ENCODE measurements at places on chromosomes 7 and 10. TPM values are rescaled to one million over a fixed set of nuclear protein-coding genes. Genes with fewer than 3 reads are reported as not detected.

DNA sequence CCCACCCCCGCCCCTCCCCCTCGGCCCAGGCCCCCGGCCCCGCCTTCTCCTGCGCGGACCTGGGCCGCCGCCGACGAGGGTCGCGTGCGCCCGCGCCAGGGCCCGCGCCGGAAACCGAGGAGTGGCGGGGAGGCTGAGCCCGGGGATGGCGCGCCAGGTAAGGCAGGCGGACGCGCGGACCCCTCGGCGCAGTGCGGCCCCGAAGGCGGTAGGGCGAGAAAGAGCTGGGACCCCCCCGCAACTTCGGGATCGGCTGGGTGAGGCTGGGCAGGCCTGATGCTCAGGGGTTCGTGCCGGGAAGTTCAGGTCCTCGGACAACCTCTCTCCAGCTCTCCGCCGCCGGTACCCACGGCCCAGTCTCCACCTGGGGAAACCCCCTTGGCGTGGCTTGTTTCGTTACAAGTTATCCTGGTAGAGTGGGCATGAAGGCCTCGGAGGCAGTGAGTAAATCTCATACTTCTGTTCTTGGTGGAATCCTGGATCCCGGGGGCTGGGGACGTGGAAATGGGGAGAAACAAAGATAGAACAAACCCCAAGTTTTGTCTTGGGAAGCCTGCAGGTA lies 58.4 kb downstream of the ZNF467 start:
- no peak for ATAC-seq

DNA sequence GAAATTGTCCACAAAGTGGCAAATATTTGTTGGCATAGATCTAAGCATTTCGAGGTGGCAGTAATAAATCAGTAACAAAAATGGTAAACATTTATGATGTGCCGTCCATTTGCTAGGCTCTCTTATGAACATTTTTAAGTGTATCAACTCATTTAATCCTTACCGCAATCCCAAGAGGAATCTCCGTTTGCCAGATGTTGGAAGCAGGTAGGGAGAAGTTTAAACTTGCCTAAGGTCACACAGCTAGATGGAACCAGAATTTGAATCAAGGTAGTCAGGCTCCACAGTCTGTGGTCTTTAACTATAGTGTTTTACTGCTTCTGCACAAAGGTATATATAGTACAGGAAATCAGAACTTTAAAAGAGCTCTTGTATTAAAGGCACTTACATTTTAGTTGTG lies 2.6 kb downstream of the MKLN1 start:
- no peak for ATAC-seq

The DYNC1I1 gene
- total RNA-seq: 4.4 TPM

DNA sequence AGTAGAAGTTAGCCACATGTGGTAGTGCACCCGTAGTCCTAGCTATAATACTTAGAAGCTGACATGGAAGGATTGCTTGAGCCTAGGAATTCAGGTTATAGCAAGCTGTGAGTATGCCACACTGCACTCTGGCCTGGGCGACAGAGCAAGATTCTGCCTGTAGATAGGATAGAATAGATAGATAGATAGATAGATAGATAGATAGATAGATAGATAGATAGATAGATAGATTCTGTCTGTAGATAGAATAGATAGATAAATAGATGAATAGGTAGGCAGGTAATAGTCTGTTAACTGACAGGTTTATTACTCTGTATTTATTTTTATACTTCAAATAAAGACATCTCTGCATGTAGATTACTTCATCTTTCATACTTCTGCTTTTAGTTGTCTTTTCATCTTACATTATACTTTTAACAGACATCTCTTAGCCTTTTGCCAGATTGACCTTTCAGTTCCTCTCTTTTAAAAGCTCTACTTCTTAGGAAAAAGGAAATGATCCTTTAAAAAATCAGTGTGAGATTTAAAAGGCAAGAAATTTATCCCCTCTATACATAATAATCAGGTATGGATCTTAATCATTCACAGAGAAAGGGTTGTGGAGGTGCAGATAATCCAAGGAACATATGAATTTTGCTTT lies 31.8 kb downstream of the CCAR1 start:
- ATAC-seq: no peak

The CPEB3 gene
- total RNA-seq: 10.7 TPM

- ATAC-seq: no peak
Observed at GRCh38 chr10:124614003-124614659, 130.0 kb downstream of the FAM53B start.

The DMBT1 gene
- total RNA-seq: 0.06 TPM

The RET gene
- 1.0 TPM for total RNA-seq

DNA sequence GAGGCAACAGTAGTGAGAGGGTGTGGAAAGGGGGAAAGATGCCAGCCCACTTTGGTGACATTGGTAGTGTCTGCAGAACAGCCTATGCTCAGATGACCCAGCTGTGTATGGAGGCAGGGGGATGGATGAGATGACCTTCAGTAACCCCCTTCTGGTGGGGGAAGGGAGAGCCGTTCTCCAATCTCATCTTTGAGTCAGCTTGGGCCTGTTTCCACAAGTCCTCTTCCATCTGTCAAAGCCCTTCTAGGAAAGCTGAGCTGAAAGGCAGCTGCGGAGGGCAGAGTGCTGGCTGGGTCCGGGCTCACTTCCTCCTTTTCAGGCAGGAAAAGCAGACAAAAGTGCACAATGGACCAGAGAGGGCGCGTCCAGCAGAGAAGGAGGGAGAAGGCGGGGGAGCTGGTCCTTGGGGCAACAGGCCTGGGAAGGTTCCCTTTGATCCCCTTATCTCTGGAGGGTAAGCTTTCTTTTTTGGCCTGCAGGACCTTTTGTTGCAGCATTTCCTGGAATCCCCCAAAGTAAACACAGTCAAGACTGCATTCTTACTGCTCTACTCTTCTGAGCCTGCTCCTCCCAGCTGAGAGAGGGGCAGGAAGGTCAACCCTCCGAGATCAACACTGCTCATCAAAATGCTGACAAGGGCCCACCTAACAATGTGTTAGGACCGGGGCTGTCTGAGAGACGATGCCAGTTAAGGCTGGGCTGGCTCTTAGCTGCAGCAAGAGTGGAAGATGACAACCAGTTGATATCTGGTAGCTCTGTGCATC lies 1.2 kb upstream of the LRMDA start:
- no peak for ATAC-seq

DNA sequence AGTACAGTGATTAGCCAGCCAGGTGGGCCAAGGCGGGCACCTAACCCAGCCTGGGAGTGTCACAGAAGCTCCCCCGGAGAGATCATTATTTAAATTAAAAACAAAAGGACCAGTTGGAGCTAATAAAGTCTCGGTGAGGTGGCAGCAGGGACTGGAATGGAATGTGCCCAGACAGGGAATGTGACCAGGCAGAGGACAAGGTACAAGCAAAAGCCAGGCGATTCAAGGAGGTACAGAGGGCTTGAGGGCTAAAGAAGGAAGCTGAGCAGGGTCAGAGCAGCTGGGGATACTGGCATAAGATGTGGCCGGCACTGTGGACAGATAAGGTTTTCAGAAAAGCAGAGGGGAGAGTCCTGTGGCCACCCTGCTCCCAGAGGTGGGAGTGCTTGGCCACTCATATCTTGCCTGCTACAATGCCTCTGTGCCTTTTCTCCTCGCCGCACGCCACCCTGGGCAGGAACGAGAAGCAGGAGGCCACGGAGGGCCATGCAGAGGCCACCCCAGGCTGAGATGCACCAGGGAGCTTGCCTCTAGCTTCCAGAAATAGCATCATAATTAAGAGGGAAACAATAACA lies 13.2 kb downstream of the TMEM273 start:
- ATAC-seq: no peak

DNA sequence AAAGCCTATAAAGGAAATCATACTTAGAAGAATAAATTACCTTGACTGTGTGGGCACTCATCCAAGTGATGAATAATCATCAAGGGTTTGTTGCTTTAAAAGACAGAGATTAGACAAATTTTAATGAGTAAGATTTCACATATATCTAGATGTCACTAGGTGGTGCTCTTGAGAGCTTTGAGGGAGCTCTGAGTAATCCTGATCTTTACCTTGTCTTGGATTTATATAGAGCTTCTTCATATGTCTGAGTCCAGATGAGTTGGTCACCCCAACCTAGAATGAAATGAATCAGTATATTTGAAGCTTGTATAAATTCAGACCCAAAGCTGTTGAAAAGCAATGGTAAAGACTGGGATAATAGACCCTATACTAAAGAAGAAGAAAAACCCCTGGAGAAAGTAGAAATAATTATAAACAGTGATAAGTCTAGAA lies 3.7 kb downstream of the AGR2 start:
- no peak for ATAC-seq

DNA sequence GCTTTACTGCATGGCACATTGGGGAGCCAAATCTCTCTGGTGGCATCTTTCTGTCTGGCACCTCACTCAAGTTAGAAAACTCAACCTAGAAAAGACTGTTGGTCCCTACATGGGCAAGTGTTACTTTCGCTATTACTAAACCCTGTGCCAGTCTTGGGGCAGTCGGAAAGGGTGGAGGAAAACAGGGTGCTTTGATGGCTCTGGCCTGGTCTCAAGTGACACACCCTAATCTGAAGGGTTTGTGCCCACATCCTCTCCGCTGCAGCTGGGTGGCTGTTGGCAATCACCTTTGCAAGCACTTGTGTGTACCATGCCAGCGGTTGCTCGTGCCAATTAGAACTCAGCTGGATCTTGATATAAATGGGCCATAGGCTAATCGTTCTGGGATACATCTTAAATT lies 159.8 kb upstream of the ITGB1 start:
- no peak for ATAC-seq

The ANXA8 gene
- total RNA-seq: not detected

The ETV1 gene
- 16.0 TPM for total RNA-seq

GRCh38 chr7:44685723-44686122 lies 62.9 kb upstream of the ZMIZ2 start:
- no peak for ATAC-seq

The SHLD2 gene
- 14.9 TPM for total RNA-seq

DNA sequence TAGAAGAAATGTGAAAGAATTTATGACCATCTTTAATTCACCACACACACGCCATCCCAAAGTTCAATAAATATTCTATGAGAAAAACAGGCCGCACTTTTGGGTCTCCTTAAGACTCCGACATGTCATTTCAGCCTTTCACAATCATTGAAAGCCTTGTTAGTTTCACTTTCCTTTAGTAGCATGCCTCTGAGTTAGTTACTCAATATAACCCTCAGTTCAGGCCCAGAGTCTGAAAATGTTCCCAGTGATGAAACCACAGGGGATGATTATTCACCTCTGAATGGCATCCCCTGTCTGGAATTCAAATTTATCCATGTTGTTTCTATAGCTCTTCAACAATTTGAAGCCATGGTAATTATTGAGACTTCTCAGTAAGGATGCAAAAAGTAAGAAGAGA lies 278.1 kb upstream of the NRP1 start:
- ATAC-seq: no peak

- ATAC-seq: no peak
Observed at GRCh38 chr10:49183596-49184542, 4.3 kb downstream of the TMEM273 start.

DNA sequence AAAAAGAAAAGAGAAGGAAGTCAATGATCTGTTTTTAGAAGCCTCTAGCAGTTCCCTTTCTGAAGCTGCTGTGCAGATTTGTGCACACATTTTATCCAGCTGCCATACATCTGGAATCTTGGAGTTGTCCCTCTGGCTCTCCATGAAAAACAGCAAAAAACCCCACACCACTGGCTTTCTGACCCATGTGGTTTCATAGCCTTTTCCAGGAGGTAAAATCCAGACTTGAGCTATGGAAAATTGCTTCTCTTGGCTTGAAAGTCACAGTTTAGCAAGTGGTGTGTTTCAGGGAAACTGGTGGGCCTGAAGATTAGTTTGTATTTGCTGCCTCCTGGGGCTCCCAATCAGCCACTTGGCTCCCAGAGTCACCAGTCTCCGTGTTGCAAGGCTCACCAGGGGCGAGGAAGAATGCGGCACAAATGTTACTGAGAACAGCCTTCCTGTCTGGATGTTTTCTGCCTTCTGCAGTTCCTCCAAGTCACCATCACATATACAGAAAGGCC lies 50.1 kb upstream of the ADRB1 start:
- ATAC-seq: no peak

The MUC3A gene
- 0.11 TPM for total RNA-seq

GRCh38 chr10:116752563-116752962 lies 10.2 kb upstream of the HSPA12A start:
- no peak for ATAC-seq

GRCh38 chr10:106863549-106863948 lies 301.0 kb downstream of the SORCS1 start:
- ATAC-seq: no peak

DNA sequence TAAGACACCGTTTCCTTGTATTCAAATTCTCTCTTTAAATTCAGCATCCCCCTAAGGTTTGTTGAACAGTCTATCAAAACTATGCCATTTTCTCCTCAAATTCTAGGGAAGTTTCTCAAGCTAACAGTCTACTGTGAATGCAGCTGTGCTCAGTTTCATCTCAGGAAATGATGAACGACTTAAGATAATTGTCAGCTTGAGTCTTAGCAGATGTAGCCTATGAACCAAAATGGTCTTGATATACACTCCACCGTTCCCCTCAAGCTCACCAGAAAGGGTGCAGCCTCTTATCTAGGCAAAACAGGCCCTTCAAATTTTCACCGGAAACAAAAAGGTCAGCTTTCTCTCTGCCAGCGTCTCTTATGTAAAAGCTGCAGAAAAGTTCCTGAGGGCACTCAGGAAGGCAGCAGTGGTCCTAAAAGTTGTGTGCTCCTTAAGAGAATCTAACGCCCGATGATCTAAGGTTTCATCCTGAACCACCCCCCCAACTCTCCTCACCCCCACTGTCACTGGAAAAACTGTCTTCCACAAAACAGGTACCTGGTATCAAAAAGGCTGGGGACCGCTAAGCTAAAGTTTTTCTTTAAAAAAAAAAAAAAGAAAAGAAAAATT lies 2.1 kb downstream of the DNAJC9 start:
- no peak for ATAC-seq

DNA sequence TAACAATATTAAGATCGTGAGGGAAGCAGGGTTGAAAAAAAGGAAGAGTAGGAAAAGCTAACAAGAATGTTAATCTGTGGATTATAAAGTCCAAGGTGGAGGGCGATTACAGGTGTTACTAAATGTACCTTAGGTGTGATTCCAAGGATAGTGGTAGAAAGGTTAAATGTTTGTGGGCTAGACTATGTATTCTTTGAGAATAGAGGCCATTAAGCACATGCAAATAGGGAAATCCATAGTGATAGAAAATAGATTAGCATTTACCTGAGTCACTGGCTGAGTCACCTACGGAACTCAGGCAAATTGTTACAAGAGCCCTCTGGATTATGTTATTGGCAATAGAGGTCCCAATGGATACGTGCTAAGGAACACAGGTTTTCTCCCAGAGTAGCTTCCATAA lies 9.0 kb downstream of the MGAM2 start:
- ATAC-seq: no peak

DNA sequence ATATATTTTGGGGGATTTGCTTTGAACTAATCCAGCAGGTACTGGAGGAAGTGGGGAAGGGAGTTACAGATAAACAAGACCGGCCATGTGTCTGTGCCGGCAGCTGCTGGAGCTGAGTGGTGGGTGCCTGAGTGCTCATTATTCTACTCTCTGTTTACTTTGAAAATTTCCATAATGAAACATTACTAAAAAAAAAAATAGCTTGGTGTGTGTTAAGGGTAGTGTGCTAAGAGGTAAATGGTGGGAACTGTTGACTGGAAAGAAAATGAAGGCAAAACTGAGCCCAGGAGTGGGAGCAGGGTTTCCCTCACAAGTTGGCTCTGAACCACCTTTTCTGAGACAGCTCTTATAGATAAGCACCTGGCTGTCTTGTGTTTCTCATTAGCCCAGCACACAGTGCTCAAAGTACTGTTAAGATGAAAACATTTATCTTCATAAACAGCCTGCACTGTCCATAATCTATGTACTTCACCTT lies 50.6 kb downstream of the PARD3 start:
- ATAC-seq: peak; percentile 23

Measured in motor neuron (in vitro differentiated cells).